ENCODE measurements at places on chromosomes 12 and 14. TPM values are rescaled to one million over a fixed set of nuclear protein-coding genes. Genes with fewer than 3 reads are reported as not detected.

AMN1 gene
- 7.3 TPM for total RNA-seq

FOXG1 gene
- not detected for total RNA-seq

KRT6B gene
- total RNA-seq, result not detected

CLEC6A gene
- total RNA-seq, result not detected

GRCh38 chr12:38664661-38665269 lies 240.6 kb downstream of the CPNE8 start:
- H3K27ac ChIP-seq, result no peak overlapping the region
- H3K27me3 ChIP-seq, result no peaks in the 10 kb centered on the region
- no peak for DNase-seq
